ENCODE measurements at places on chromosomes 3 and 15.
A peak's percentile ranks its signal among the peaks of the same experiment; 100 is the strongest.

DNA sequence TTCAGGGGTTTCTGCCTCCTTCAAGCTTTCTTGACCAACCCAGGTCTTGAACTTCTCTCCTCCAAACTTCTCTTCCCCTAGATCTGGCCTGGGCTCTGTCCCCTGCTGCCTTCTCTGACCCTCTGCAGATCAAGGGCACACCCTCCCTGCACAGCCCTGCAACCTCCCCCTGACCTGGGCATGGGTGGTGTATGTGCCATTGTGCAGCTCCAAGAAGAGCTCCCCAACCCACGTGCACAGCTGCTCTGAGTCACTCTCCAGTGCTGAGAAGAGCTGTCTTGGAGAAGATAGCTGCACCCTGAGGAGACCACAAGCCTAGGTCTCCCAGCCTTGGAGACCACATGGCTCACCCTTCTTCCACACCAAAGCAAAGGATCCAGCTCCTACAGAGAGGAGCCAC, 8.0 kb downstream of the MAN2C1 start:
- DNase-seq = no peak
- H3K4me3 ChIP-seq = no peak overlapping the region
- H3K4me1 ChIP-seq = peaks cover 6% of the 10 kb centered on the region
- peaks cover 15% of the 10 kb centered on the region for H3K36me3 ChIP-seq
- peak overlapping the region; percentile 52 for H3K27ac ChIP-seq

DNA sequence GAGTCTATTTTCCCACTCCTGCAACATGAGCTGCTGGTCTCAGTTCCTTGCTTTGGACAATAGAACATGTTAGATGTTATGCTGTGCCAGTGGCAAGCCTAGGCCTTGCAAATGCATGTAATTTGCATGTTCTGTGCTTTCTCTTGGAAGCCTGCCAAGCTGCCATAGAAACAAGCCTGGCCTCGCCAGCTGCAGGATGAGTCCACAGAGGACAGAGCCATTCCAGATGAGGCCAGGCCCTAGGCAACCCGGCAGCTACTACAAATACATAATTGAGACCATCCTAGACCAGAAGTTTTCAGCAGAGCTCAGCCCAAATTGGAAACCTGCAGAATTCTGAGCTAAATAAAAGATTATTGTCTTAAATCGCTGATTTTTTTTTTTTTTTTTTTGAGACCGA, 39.6 kb downstream of the TRIM69 start:
- DNase-seq = no peak
- peaks cover 2% of the 10 kb centered on the region for H3K27me3 ChIP-seq
- no peak overlapping the region for H3K4me3 ChIP-seq
- H3K36me3 ChIP-seq = peaks cover 26% of the 10 kb centered on the region

- no peak for DNase-seq
- H3K27me3 ChIP-seq = no peaks in the 10 kb centered on the region
- H3K27ac ChIP-seq = no peak overlapping the region
- H3K36me3 ChIP-seq = no peaks in the 10 kb centered on the region
- H3K4me3 ChIP-seq = peak overlapping the region; percentile 30
Observed at GRCh38 chr3:30435861-30436331, 170.5 kb upstream of the TGFBR2 start.

GRCh38 chr3:126009181-126009580, 40.2 kb downstream of the ROPN1B start:
- peaks cover 11% of the 10 kb centered on the region for H3K36me3 ChIP-seq
- H3K27me3 ChIP-seq = no peaks in the 10 kb centered on the region
- H3K4me1 ChIP-seq = no peaks in the 10 kb centered on the region
- no peak for DNase-seq
- H3K27ac ChIP-seq = no peak overlapping the region
- no peak overlapping the region for H3K4me3 ChIP-seq

DNA sequence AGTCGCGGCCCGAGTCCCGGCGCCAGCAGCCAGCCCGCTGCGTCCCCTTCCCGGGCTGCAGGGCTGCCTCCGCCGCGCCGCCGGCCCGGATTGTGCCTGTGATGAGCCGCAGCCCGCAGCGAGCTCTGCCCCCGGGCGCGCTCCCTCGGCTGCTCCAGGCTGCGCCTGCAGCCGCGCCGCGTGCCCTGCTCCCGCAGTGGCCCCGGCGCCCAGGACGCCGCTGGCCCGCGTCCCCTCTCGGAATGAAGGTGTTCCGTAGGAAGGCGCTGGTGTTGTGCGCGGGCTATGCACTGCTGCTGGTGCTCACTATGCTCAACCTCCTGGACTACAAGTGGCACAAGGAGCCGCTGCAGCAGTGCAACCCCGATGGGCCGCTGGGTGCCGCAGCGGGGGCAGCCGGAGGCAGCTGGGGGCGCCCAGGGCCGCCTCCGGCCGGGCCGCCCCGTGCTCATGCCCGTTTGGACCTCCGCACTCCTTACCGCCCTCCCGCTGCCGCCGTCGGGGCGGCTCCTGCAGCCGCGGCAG, 1.2 kb downstream of the CHST2 start:
- H3K27ac ChIP-seq = no peak overlapping the region
- DNase-seq = peak; percentile 47
- H3K27me3 ChIP-seq = peaks cover 44% of the 10 kb centered on the region
- no peak overlapping the region for H3K4me3 ChIP-seq
- peaks cover 31% of the 10 kb centered on the region for H3K4me1 ChIP-seq
- H3K36me3 ChIP-seq = no peaks in the 10 kb centered on the region

DNA sequence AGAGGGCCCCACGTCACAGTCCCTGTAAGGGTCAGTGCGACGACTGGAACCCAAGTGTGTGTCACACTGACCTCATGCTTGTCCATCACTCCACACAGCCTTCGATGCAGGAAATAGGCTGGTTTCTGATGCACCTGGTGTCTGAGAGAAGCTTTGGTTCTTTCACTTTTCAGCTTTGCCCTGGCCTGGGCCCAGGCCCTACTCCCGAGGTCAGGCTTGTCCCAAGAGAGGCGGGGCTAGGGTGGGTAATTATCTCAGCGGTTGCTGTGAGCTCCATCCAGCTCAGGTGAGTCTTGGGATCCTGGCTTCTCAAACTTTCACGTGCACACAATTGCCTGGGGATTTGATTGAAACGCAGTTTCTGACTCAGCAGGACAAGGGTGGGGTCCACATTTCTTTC, 19.6 kb upstream of the CHRNB4 start:
- DNase-seq = no peak
- H3K27ac ChIP-seq = no peak overlapping the region
- peaks cover 8% of the 10 kb centered on the region for H3K27me3 ChIP-seq
- no peak overlapping the region for H3K4me3 ChIP-seq

- no peak for DNase-seq
- H3K36me3 ChIP-seq = no peaks in the 10 kb centered on the region
- no peak overlapping the region for H3K27ac ChIP-seq
- H3K4me1 ChIP-seq = no peaks in the 10 kb centered on the region
- no peaks in the 10 kb centered on the region for H3K27me3 ChIP-seq
Observed at GRCh38 chr3:79167651-79168416, 600.0 kb downstream of the ROBO1 start.

- peaks cover 4% of the 10 kb centered on the region for H3K27me3 ChIP-seq
- H3K4me1 ChIP-seq = no peaks in the 10 kb centered on the region
- H3K4me3 ChIP-seq = no peak overlapping the region
- no peaks in the 10 kb centered on the region for H3K36me3 ChIP-seq
- DNase-seq = no peak
Observed at GRCh38 chr3:139687431-139687830, 9.7 kb upstream of the NMNAT3 start.

- no peak overlapping the region for H3K4me3 ChIP-seq
- peaks cover 48% of the 10 kb centered on the region for H3K4me1 ChIP-seq
Observed at GRCh38 chr3:45170096-45170495, 23.9 kb upstream of the CDCP1 start.

Measured in activated CD4-positive, alpha-beta memory T cell treated with anti-CD3 and anti-CD28 coated beads, Interleukin-2, amount 10 ng/mL, durations not matched to agents 7 days and 5 days (primary cell).